Neuronal stem cell (in vitro differentiated cells): ENCODE measurements at places on chromosomes 12 and 14.

DNA sequence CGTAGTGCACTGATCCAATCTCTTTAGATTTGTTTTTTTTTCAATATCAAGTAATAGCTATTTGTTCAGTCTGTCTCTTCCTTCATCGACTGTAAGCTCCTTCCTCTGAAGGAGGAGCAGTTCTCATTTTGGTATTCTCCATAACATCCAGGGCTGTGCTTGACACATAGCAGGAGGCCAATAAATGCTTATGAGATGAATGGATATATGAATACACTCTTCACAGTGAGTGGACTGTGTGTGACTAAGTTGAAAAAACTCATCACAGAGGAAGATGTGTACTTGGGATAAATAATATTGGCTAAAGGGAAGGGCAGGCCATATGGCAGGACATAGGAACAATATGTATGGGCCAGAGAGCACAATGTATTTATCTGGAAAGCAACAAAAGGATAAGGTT, 205.3 kb upstream of the PRICKLE1 start:
- no peaks in the 10 kb centered on the region for H3K36me3 ChIP-seq
- no peaks in the 10 kb centered on the region for H3K27me3 ChIP-seq
- DNase-seq, result no peak
- H3K27ac ChIP-seq, result no peak overlapping the region
- no peak overlapping the region for H3K4me3 ChIP-seq
- peaks cover 14% of the 10 kb centered on the region for H3K4me1 ChIP-seq

GRCh38 chr12:104551-105081, 38.0 kb downstream of the IQSEC3 start:
- H3K4me3 ChIP-seq, result no peak overlapping the region
- DNase-seq, result no peak
- H3K27ac ChIP-seq, result no peak overlapping the region
- no peaks in the 10 kb centered on the region for H3K36me3 ChIP-seq
- H3K27me3 ChIP-seq, result peaks cover 33% of the 10 kb centered on the region
- peaks cover 25% of the 10 kb centered on the region for H3K4me1 ChIP-seq

DNA sequence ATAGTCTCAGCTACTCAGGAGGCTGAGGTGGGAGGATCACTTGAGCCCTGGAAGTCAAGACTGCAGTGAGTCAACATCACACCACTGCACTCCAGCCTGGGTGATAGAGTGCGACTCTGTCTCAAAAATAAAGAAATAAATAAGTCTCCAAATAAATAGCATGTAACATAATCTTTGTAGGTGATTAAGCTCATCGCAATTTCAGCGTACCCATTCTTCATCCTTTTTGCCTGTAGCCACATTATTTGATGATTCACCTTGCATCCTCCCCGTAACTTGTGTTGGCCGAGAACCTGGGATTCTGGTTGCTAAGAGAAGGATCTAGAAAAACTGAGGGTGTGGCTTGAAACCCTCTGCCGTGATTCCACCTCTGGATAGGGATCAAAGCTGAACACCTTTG, 115.1 kb downstream of the GALC start:
- H3K36me3 ChIP-seq, result no peaks in the 10 kb centered on the region
- H3K27me3 ChIP-seq, result no peaks in the 10 kb centered on the region
- H3K27ac ChIP-seq, result no peak overlapping the region
- H3K4me1 ChIP-seq, result no peaks in the 10 kb centered on the region

- DNase-seq, result no peak
- no peak overlapping the region for H3K27ac ChIP-seq
- H3K4me3 ChIP-seq, result no peak overlapping the region
- no peaks in the 10 kb centered on the region for H3K27me3 ChIP-seq
- H3K4me1 ChIP-seq, result peaks cover 2% of the 10 kb centered on the region
- H3K36me3 ChIP-seq, result no peaks in the 10 kb centered on the region
These were observed 426.6 kb downstream of the EGLN3 start for GRCh38 chr14:33524244-33524643.

DNA sequence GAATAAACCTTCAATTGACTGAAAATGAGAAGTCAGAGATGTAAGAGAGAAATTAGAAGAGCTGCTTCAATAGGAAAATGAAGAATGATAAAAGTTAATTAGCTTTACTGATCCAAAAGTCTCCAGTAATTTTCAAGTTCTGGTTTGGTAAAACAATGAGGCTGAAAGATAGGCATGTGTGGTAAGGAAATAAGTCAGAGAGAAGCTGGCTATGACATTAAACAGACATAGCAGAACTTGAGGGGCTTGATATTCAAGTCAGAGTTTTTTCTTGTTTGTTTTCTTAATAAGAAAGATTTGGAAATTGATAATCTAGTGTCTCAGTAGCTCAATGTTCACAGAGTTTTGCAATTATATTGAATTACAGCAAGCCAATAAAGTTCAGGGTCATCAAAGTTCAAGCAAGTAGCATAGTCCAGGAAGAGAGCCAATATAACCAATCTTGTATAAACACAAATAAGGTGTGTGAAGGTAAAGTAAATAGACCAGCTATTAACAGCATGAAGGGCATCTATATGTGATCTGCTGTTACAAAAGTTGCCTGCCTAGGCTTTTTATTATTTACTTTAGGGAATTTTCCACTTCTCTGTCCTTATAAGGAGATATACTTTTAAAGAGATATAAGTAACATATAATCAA, 1111.5 kb downstream of the TRHDE start:
- no peaks in the 10 kb centered on the region for H3K27me3 ChIP-seq
- H3K4me3 ChIP-seq, result no peak overlapping the region
- H3K27ac ChIP-seq, result no peak overlapping the region
- DNase-seq, result no peak

- DNase-seq, result no peak
- no peak overlapping the region for H3K4me3 ChIP-seq
- no peaks in the 10 kb centered on the region for H3K4me1 ChIP-seq
- H3K27ac ChIP-seq, result no peak overlapping the region
These were observed 15.1 kb downstream of the NDUFA9 start for GRCh38 chr12:4663971-4664505.

DNA sequence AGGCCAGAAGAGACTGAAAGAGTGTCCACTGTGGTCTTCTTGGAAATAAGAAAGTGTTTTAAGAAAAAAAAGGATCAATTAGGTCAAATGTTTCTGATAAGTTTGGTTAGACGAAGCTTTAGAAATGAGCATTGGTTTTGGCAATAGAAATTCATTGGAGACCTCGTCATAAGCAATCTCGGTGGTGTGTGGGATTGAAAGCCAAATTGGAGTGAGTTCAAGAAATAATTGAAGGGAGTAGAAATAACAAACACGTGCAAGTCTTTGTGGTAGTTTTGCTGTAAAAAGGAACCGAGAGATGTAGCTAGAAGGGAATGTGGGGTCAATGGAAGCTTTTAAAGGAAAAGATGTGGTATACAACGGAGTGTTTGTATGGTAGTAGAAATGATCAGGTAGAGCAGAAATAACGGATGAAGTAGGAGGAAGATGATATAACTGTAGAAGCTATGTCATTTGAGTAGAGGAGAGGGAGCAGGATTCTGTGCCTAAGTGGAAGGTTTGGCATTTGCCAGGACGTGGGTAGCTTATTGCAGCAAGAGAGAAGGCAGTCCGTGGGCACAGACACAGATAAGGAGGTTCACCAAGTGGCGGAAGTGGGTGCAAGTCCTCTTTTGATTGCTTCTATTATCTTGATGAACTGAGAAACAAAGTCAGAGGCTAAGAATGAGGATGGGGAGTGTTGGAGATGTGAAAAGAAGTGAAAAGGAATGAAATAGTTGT, 146.2 kb downstream of the DACT1 start:
- H3K36me3 ChIP-seq, result no peaks in the 10 kb centered on the region
- no peak overlapping the region for H3K4me3 ChIP-seq
- DNase-seq, result no peak
- no peaks in the 10 kb centered on the region for H3K27me3 ChIP-seq
- no peak overlapping the region for H3K27ac ChIP-seq

DNA sequence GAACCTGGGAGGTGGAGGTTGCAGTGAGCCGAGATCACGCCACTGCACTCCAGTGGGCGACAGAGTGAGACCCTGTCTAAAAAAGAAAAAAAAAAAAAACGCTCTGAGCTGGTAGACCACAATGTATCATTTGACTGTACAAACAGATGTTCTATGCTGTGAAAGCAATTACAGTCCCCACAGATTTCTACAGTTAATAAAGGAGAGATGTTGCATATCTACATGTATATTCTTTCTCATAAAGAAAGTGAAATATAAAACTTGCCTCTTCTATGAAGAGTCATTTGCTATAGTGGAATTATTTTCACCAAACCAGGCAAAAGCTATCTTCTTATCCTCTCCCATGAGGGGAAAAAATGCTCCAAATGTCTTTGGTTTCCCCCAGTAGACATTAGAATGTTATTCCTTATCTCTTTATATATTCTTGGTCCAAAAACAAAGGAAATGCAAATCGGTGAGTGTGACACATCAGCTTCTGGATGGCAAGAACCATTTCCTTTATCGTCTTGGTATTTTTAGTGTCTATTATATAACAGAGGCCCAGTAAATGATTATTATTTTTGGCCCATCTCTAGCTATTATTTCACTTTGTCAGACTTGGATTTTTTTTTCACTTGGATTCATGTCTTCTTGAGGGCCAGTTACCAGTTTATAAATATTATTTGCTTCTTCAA, 230.4 kb downstream of the SSPN start:
- H3K4me3 ChIP-seq, result no peak overlapping the region
- H3K27me3 ChIP-seq, result no peaks in the 10 kb centered on the region
- no peak for DNase-seq
- H3K4me1 ChIP-seq, result no peaks in the 10 kb centered on the region
- no peak overlapping the region for H3K27ac ChIP-seq

- H3K27me3 ChIP-seq, result no peaks in the 10 kb centered on the region
- no peak overlapping the region for H3K27ac ChIP-seq
- DNase-seq, result no peak
- no peaks in the 10 kb centered on the region for H3K4me1 ChIP-seq
These were observed 7.2 kb upstream of the SSPN start for GRCh38 chr12:26188127-26188526.

GRCh38 chr12:93453633-93454032, 11.9 kb upstream of the UBE2N start:
- no peak for DNase-seq
- H3K27me3 ChIP-seq, result no peaks in the 10 kb centered on the region
- no peaks in the 10 kb centered on the region for H3K36me3 ChIP-seq
- H3K27ac ChIP-seq, result no peak overlapping the region

- peaks cover 4% of the 10 kb centered on the region for H3K27me3 ChIP-seq
- no peak for DNase-seq
- no peak overlapping the region for H3K27ac ChIP-seq
- no peak overlapping the region for H3K4me3 ChIP-seq
- no peaks in the 10 kb centered on the region for H3K4me1 ChIP-seq
- no peaks in the 10 kb centered on the region for H3K36me3 ChIP-seq
These were observed 13.2 kb upstream of the APOF start for GRCh38 chr12:56375598-56376434.

GRCh38 chr12:120540445-120540844, 6.3 kb downstream of the RNF10 start:
- H3K4me1 ChIP-seq, result peaks cover 6% of the 10 kb centered on the region
- DNase-seq, result no peak
- H3K4me3 ChIP-seq, result no peak overlapping the region

DNA sequence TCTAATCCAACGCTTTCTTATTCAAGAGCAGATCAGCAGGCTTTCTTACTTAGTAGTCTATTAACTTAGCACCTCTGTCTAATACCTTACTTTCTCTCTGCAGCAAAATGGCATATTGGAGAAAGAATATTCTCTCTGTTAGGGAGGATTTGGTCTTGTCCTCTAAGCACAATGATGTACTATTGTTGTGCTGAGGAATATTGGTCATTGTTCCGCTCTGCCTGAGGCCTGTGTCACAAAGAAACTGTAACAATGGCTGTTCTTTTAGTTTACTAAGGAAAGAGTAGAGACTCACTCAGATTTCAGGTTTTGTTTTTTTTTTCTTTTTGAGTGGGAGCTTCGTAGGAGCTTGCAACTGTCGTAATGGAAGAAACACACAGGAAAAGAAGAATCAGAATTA, 1358.8 kb downstream of the LRFN5 start:
- H3K27ac ChIP-seq, result no peak overlapping the region
- no peak overlapping the region for H3K4me3 ChIP-seq
- no peak for DNase-seq
- no peaks in the 10 kb centered on the region for H3K4me1 ChIP-seq

DNA sequence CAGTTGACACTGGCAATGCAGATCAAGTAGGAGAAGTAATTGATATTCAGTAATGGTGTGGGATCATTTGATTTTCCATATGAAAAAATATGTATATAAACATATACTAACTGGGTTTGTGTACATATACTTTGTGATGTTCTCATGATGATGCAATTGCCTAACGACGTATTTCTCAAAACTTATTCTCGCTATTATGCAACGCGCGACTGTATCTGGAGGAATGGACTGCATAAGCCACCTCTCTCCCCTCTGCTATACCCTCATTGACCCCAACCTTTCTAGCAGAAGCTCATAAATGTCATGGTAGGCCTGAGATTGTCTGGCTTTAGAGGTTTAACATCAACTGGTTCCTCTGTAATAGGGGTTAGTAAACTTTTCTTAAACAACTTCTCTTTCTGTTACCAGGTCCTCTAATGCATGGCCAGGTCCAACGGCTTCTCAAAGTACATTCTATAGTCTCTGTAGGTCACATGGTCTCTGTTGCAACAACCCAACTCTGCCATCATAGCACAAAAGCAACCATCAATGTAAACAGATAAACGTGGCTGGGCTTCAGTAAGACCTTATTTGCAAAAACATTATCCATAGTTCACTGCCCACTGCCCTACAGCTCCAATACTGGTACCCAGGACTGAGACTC, 59.3 kb downstream of the FOXN3 start:
- H3K4me1 ChIP-seq, result no peaks in the 10 kb centered on the region
- H3K27me3 ChIP-seq, result no peaks in the 10 kb centered on the region
- DNase-seq, result no peak
- H3K36me3 ChIP-seq, result no peaks in the 10 kb centered on the region

GRCh38 chr14:76784881-76785280, 23.6 kb downstream of the VASH1 start:
- no peaks in the 10 kb centered on the region for H3K27me3 ChIP-seq
- H3K4me1 ChIP-seq, result peaks cover 2% of the 10 kb centered on the region
- no peak overlapping the region for H3K27ac ChIP-seq
- H3K36me3 ChIP-seq, result peaks cover 32% of the 10 kb centered on the region
- H3K4me3 ChIP-seq, result no peak overlapping the region

DNA sequence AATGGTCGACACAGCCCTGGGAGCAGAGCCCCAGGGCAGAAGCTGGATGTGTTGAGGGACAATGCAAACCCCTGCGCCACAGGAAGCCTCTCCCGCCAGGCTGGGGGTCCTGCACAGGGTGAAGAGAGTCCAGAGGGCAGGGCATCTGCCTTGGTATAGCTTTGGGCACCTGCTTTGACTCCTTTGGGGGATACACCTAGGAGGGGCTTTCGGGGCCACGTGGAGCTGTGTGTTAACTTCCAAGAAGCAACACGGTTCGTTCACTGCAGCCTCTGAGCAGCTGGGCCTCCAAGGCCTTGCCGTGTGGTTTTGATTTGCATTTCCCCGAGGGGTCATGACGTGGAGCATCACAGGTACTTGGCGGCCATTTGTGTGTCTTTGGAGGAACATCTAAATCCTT, 5.8 kb upstream of the PUS1 start:
- H3K36me3 ChIP-seq, result peaks cover 42% of the 10 kb centered on the region
- DNase-seq, result no peak
- no peaks in the 10 kb centered on the region for H3K4me1 ChIP-seq
- no peak overlapping the region for H3K27ac ChIP-seq
- no peaks in the 10 kb centered on the region for H3K27me3 ChIP-seq
- no peak overlapping the region for H3K4me3 ChIP-seq

GRCh38 chr14:95253039-95253630, 66.6 kb downstream of the CLMN start:
- no peak for DNase-seq
- no peak overlapping the region for H3K4me3 ChIP-seq
- peaks cover 32% of the 10 kb centered on the region for H3K4me1 ChIP-seq
- no peak overlapping the region for H3K27ac ChIP-seq
- H3K27me3 ChIP-seq, result no peaks in the 10 kb centered on the region

GRCh38 chr12:100624571-100624970, 51.1 kb downstream of the GAS2L3 start:
- H3K27me3 ChIP-seq, result no peaks in the 10 kb centered on the region
- no peak overlapping the region for H3K4me3 ChIP-seq
- no peak overlapping the region for H3K27ac ChIP-seq
- DNase-seq, result no peak
